ENCODE measurements at places on chromosomes 4 and X.

DNA sequence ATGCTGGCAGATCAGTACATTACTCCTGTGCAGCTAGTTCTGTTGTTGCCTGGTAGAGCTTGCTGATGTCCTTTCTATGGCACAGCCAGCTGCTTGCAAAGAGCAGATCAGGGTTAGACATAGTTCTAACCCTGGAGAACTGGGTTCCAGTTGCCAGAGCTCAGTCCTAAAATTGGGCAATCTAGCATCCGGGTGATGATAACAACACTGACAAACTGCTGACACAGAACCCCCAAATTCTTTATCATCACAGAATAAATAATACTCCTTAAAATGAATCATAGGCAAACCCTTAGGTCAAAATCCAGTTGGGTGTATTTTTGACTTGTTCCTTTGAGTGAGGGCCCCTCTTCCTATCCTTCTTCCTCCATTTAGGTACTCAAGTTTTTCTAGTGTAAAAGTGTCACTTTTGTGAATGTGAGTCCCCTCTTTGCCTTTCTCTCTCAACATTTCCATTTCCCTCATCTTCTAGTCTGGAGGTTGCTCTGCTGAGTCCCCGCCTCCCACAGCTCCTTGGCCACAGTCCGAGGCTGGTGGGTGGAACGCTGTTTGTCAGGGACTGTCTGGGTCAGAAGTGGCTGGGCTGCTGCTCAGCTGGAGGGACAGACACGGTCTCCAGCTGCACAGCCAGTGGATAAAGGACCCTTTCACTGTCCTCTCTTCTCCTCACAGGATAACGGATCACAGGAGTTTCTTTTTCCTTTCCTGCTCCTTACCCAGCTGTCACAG lies 93.6 kb upstream of the RASGEF1B start:
- no peak for DNase-seq

- DNase-seq = no peak
Measured at GRCh38 chr4:36140421-36140820, 103.9 kb downstream of the ARAP2 start.

GRCh38 chr4:26248647-26249046 lies 72.2 kb upstream of the RBPJ start:
- DNase-seq = no peak

DNA sequence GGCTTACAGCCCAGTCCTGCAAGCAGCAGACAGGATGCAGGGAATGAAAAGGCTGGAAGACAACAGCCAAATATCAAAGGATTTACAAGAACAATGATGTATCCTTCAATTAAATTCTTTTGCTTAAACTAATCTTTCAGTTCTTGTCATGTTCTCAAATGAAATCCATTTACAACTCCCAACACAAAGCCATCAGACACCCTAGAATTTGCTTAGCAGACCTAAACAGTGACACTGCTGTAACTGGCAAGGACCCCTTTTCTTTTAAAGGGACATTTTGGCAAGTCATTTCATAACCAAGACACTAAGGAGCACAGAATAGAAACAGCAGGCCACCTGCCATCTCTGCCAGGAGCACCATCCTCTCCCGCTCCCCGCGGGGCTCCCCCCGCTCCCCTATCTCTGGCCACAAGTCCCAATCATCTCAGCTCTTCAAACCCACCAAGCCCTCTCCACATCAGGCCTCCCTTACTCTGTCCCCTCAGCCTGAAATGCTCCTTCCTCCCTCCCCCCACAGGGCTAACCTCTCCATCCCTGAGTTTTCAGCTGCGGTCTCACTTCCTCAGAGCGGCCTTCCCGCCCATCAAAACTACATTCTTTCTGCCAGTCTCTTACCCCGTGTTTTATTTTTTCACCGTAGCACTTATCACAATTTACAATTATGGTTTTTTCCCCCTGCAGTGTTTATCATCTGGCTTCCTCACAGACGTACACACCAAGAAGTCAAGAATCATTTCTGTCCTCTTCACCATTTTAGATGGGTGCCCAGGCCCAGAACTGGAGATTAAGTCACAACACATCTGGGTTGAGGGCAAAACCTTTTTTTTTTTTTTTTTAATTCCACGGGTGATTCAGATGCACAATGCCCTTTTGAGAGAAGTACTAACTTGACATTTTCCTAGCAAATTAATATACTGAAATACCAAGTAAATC lies 45.8 kb downstream of the TSPAN5 start:
- no peak for DNase-seq

GRCh38 chrX:136183917-136184316 lies 36.6 kb downstream of the FHL1 start:
- no peak for DNase-seq

DNA sequence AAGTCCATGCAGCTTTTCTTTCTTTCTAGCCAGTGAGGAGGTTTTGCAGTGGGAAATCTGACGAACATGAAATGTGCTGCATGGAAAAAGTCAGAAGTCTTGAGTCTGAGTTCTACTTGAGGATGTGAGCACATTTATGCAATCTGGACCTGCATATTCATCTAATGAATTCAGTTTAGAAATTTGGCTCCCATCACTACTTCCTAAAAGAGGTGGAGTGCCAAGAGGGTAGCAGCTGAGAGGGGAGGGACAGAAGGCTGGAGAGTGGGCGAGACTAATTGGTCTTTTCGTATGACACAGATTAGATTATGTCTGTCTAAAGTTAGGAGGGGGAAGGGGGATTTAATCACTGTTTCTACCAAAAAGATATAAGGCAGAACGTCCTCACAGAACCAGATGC lies 535.9 kb downstream of the IQCM start:
- no peak for DNase-seq

DNA sequence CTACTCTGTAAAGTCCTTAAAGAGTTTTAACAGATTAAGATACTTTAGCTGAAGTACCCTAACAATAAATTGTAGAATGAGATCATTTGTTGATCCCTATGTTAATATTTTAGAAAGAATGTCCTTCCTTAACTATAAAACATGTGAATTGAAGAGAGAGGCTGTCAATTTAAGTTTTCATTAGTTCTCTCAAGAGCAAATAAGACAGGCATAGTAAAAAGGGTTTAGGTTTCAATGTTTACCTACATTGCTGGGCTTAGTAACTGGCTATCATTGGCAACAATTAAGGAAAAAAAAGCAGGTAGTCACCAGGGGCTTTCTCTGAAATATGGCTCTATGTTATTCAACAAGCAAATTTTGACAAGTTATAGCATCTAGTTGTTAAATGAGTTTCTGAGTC lies 91.5 kb downstream of the ATRX start:
- DNase-seq = no peak

DNA sequence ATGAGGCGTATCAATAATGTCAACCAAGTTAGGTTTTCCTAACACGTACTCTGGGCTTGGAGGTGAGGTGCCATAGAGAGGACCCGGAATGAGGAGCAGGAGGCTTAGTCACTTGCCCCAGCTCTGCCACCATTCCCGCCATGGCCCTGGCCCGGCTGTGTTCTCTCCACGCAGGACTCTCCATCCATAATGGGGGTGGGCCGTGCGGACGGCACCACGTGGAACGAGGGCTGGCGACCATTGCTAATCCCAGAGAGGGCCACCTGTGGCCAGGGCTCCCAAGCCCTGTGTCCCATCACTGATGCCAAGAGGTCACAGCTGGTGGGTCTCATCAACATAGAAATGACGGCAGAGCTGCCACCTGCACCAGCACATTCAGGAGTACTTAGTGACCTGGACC lies 76.4 kb downstream of the JAKMIP1 start:
- DNase-seq = no peak

- no peak for DNase-seq
Measured at GRCh38 chr4:151099976-151100417, 569 bp downstream of the RPS3A start.

DNA sequence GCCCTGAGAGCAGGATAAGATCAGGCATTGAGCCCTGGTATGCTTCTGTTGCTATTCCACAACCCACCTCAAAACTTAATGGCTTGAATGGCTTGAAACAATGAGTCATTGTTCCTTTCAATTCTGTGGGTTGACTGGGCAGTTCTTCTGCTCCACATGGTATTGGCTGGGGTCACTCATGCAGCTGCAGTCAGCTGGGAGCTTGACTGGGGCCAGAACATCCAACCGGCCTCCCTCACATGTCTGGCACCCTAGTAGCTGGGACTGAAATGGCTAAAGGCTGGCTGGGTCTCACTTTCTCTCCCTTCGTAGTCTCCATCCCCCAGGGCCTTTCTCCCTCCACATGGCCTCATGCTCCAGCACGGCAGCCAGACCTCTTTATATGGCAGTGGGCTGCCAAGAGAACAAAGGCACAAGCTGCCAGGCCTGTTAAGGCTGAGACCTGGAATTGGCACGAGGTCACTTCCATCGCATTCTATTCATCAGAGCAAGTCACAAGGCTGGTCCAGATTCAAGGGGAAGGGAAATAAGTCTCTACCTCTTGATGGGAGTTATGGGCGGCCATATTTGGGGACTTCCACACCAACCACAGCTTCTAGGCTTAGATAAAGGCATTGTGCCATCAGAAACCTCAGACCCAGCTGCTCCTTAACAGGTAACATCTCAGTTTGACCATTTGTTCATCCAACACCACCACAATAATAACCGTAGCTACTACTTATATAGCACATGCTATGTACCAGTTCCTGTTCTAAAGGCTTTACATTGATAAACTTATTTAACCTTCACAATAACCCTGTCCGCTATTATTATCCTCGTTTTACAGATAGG lies 159.7 kb upstream of the ATP6AP2 start:
- DNase-seq = no peak

DNA sequence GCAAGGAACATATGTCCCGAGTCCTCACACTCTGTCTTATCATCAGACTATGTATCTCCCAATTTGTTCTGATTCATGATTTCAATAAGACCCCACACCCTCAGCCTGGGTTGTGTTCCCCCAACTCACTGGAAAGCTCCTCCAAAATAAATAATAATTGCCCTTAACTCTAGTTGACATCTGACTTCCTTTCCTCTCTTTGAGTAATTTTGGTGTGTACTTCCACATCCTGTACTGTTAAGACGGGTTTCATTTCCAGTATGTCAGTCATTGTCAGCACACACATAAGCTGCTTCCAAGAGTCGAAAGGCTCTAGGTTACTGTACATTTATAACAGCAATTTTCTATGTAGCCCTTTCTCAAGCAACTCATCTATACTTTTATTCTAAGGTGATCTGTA lies 52.2 kb upstream of the C1QTNF7 start:
- no peak for DNase-seq

DNA sequence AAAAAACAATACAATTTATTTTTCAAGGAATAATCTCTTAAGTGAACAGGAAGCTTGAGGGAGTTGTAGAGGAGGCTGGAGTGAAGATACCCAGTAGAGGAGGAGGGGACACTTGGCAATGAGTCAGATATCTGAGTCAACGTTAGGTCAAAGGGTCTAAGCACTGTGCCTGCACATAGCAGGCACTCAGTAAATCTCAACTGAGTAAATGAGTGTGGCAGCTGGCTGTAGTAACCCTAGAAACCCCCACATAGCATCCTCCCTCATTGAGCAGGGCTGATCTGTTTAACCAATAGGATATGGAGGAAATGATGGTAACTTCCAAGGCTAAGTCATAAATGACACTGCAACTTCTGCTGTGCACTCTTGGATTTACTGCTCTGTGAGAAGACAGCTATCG lies 186.0 kb upstream of the FAM241A start:
- DNase-seq = no peak

Measured in activated gamma-delta T cell treated with anti-CD3 and anti-CD28 coated beads, Interleukin-2, amount 50 U/mL, for 16 hours (primary cell).